ENCODE measurements at places on chromosomes 2 and 18. TPM values are rescaled to one million over a fixed set of nuclear protein-coding genes. Genes with fewer than 3 reads are reported as not detected.

FAM228A gene
- total RNA-seq = not detected

CERKL gene
- not detected for total RNA-seq

GPC1 gene
- total RNA-seq = 21.9 TPM

SMYD1 gene
- not detected for total RNA-seq

MSTN gene
- total RNA-seq = not detected

COLEC11 gene
- total RNA-seq = 0.11 TPM

INHBB gene
- not detected for total RNA-seq

EGR4 gene
- 0.46 TPM for total RNA-seq

DNA sequence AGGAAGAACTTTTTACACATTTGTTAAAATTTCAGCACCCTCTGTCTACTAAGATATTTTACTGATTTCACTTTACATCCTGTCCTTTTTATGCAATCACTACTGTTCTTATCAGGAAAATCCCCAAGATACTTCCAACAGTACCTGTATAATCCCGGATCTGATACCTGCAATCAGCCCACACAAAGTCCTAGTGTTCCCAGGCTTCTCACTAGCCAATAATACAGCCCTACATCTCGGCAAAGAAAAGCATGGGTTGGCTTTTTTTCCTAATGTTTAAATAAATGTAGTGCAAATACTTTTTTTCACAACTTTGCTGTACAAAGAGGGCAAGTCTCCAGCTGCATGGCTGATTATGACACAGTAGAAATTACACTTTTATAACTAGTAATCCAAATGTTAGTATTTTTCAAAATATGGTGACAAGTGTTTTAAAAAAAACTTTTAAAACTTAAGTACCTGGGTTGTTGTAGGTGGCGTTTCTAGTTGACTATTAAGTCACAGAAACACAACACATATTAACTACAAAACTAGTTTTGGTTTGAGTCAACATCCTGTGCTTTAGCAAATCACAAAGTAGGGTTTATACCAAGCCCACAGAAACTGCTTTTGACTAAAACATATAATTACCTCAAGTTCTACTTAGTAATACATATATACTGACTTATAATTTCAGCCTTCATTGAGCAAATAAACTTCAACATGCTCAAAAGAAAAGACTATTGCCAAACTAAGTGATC is 19.5 kb downstream of the CNOT11 start:
- peak overlapping the region; percentile 30 for H3K4me3 ChIP-seq
- H3K27me3 ChIP-seq = no peaks in the 10 kb centered on the region
- peaks cover 39% of the 10 kb centered on the region for H3K4me1 ChIP-seq

DNA sequence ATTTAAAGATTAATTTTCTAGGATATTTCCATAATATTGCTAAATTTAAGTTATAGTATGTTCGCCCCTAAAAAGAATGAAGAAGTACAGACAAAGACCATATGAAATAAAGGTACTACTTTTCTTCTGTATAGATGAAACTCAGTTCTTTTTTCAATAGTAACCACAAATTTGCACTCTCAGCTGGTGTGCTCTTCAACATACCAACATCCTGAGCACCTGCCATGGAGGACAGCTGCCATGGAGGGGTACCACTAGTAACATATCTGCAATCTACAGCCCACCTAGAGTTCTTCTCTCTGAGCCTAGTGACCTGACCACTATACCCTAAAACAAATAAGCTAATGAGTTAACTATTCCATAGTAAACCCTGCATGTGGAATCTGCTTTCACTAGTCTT is 36.8 kb upstream of the ERCC3 start:
- no peak overlapping the region for H3K4me3 ChIP-seq
- DNase-seq = no peak
- no peak overlapping the region for H3K27ac ChIP-seq
- H3K36me3 ChIP-seq = peaks cover 53% of the 10 kb centered on the region

- H3K27ac ChIP-seq = no peak overlapping the region
- no peaks in the 10 kb centered on the region for H3K4me1 ChIP-seq
- DNase-seq = no peak
- H3K27me3 ChIP-seq = no peaks in the 10 kb centered on the region
Observed at GRCh38 chr2:129791712-129792111, 187.8 kb upstream of the RAB6C start.

GRCh38 chr2:161146996-161147395 is 13.2 kb upstream of the TANK start:
- no peaks in the 10 kb centered on the region for H3K27me3 ChIP-seq
- H3K36me3 ChIP-seq = peaks cover 98% of the 10 kb centered on the region
- no peak overlapping the region for H3K27ac ChIP-seq
- no peak overlapping the region for H3K4me3 ChIP-seq
- DNase-seq = no peak

GRCh38 chr2:9735335-9735734 is 104.5 kb upstream of the YWHAQ start:
- peaks cover 3% of the 10 kb centered on the region for H3K27me3 ChIP-seq
- no peak overlapping the region for H3K4me3 ChIP-seq
- DNase-seq = no peak
- no peak overlapping the region for H3K27ac ChIP-seq

DNA sequence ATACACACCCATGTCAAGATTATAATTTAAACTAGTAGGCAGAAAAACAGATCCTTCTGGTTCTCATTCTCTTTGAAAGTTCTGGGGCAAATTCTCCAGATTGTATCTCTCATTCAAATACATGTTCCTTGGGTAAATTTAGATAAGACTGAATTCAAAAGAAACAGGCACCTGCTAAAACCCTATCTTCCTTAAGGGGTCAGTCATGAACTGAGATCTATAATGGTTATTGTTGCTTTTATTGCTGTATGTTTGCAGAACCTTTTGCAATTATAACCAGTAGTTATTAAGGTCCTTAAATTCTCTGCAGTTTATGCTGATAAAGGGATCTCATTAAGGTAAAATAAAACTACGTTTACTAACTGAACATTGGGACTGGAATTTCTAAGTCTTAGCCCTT is 83.5 kb downstream of the MYO5B start:
- no peaks in the 10 kb centered on the region for H3K4me1 ChIP-seq
- H3K4me3 ChIP-seq = no peak overlapping the region
- H3K36me3 ChIP-seq = no peaks in the 10 kb centered on the region
- H3K27me3 ChIP-seq = peaks cover 21% of the 10 kb centered on the region
- no peak for DNase-seq

DNA sequence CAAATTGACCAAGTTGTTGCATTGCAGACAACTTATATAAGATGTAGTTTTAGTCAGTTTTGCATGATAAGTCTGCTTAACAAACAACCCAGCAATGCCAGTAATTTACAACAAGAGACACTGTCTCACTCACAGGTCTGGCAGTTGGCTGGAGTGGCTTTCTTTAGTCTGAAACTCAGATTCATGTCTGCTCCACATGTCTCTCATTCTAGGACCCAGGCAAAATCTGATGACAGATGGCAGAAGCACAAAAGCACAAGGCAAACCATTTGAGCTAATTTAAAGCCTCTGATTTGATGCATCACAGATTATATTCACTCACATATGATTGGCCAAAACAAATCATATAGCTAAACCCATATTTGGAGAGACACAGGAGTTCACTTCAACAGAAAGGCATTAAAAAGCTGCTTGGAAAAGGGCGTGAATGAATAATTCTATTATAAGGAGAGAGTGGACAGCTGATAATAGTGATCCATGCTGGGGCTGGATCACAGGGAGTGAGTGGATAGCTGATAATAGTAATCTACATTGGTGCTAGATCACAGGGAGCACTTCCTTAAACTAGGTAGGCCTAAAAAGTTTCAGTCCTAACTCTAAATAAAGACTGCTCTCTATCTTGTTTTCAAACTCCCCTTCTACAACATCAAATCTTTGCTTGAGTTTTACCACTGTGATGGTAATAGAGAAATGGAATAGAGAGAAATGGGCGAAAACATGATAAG is 593.2 kb upstream of the ZNF804A start:
- DNase-seq = no peak
- no peak overlapping the region for H3K4me3 ChIP-seq
- no peaks in the 10 kb centered on the region for H3K4me1 ChIP-seq
- no peak overlapping the region for H3K27ac ChIP-seq

GRCh38 chr2:138209009-138209408 is 244.7 kb downstream of the HNMT start:
- no peaks in the 10 kb centered on the region for H3K36me3 ChIP-seq
- DNase-seq = no peak
- no peaks in the 10 kb centered on the region for H3K27me3 ChIP-seq
- H3K4me1 ChIP-seq = no peaks in the 10 kb centered on the region
- no peak overlapping the region for H3K27ac ChIP-seq

- H3K4me1 ChIP-seq = no peaks in the 10 kb centered on the region
- no peak overlapping the region for H3K4me3 ChIP-seq
- no peak overlapping the region for H3K27ac ChIP-seq
- no peak for DNase-seq
Observed at GRCh38 chr2:31270131-31270530, 36.2 kb downstream of the EHD3 start.

GRCh38 chr2:152861349-152861942 is 143.0 kb downstream of the ARL6IP6 start:
- no peak overlapping the region for H3K27ac ChIP-seq
- H3K36me3 ChIP-seq = no peaks in the 10 kb centered on the region

GRCh38 chr2:70258532-70258875 is 567 bp downstream of the PCYOX1 start:
- peaks cover 32% of the 10 kb centered on the region for H3K4me1 ChIP-seq
- no peaks in the 10 kb centered on the region for H3K27me3 ChIP-seq
- H3K36me3 ChIP-seq = peaks cover 19% of the 10 kb centered on the region
- DNase-seq = no peak
- no peak overlapping the region for H3K27ac ChIP-seq
- peak overlapping the region; percentile 94 for H3K4me3 ChIP-seq

DNA sequence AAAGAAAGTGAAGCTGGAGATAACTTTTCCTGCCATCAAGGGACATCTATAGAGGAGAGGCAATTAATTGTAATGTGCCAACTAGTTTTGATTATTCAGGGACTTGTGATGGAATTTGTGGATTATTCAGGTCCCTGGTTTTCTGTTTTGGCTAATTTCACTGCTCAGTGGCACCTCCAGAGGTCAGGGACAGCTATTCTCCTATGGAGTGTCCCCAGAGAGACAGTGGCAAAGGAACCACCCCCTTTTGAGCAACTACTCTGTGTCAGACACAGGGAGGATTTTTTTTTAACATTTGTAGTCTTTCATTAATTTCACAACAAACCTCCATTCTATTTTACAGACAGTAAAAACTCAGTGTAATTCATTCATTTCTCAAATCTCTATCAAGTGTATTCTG is 206.0 kb upstream of the SPRED2 start:
- H3K4me3 ChIP-seq = no peak overlapping the region
- peaks cover 2% of the 10 kb centered on the region for H3K4me1 ChIP-seq
- peaks cover 8% of the 10 kb centered on the region for H3K27me3 ChIP-seq

- no peaks in the 10 kb centered on the region for H3K36me3 ChIP-seq
- no peak overlapping the region for H3K27ac ChIP-seq
- DNase-seq = no peak
- no peaks in the 10 kb centered on the region for H3K4me1 ChIP-seq
- no peak overlapping the region for H3K4me3 ChIP-seq
Observed at GRCh38 chr2:147108548-147108947, 736.3 kb upstream of the ACVR2A start.

DNA sequence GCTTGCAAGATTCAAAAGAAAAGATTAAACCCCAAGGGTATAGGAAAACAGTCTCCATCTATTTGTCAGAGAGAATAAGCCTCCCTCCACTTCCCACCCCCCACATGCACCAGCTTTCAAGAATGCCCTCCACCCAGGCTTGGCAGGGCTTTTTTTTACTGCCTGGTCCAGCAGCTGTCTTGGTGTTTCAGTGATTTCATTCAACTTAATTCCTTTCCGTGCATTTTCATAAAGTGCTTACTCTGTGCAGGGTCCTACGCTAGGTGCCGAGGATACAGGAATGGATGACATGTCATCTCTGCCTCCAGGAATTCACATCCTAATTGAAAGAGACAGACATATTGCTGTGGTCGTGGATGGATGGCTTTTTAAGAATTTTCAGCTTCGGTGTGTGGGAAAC is 117.9 kb downstream of the LRATD1 start:
- no peak for DNase-seq
- no peak overlapping the region for H3K27ac ChIP-seq
- H3K36me3 ChIP-seq = no peaks in the 10 kb centered on the region
- H3K4me3 ChIP-seq = no peak overlapping the region

- H3K27ac ChIP-seq = no peak overlapping the region
- DNase-seq = no peak
- H3K4me1 ChIP-seq = peaks cover 2% of the 10 kb centered on the region
- no peak overlapping the region for H3K4me3 ChIP-seq
Observed at GRCh38 chr2:120556911-120557310, 178.8 kb upstream of the GLI2 start.

- no peak for DNase-seq
- no peak overlapping the region for H3K4me3 ChIP-seq
- H3K27me3 ChIP-seq = peaks cover 3% of the 10 kb centered on the region
- no peaks in the 10 kb centered on the region for H3K4me1 ChIP-seq
Observed at GRCh38 chr2:165283342-165283741, 44.1 kb downstream of the SCN2A start.

DNA sequence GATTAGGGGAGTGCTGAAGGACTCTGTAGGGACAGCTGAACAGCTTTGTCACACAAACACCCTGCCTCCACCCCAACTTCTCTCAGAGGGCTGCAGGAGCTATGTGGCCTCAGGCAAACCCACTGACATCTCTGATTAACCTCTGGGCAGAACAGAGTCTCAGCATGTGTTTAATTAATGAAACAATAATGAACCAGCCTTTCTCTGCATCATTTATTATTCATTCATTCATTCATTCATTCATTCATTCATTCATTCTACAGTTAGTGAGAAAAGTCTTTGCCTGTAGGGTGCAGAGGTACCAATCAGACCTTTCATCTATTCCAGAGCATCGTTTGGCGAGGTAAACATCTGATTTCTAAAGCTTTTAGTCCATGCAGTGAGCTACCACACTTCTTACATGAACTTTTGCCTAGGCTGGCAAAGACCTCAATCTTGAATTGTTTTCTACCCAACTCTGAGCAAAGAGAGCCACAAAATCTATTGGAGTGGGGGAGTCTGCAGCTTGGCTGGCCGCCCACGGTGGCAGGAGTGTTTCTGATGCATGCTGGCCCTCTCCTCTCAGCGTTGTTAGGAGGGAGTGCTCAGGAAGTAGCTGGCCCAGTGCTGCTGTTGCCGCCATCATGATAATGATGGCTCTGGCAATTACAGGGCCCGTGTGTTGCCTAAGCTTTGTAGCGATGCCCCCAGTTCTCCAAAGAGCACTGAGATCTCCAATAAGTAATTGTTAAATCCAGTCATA is 198.9 kb downstream of the SMAD7 start:
- no peaks in the 10 kb centered on the region for H3K27me3 ChIP-seq
- no peaks in the 10 kb centered on the region for H3K36me3 ChIP-seq
